Activated CD4-positive, alpha-beta T cell treated with anti-CD3 and anti-CD28 coated beads, Interleukin-2, amount 10 ng/mL, durations not matched to agents 7 days and 5 days (primary cell): ENCODE measurements at places on chromosomes 11 and 22. TPM values are rescaled to one million over a fixed set of nuclear protein-coding genes. Genes with fewer than 3 reads are reported as not detected.

DNA sequence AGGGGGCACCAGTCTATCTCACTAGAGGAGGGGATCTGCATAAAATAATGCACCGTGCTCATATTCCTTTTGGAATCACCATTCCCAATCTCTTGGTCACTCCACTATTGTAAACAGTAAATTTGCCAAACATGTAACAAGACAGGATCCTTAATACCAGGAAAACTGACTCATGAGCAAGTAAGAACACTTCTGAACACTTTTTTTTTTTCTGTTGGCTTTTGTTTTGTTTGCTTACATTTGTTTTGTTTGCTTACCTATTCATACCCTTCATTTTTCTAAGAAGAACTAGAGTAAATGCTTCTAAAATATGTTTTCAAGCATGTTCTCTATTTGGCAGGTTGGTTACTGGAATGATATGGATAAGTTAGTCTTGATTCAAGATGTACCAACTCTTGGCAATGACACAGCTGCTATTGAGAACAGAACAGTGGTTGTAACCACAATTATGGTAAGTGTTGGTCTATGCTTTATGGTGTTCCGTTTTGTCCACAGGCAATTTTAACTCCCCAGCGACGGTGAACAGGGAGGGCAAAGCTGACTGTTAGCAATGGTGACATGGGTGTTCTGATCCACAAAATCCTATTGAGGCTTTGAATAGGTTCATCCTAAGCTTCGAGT lies 111.8 kb downstream of the MSANTD4 start:
- no peaks in the 10 kb centered on the region for H3K36me3 ChIP-seq
- no peak for DNase-seq
- H3K27ac ChIP-seq: no peak overlapping the region
- H3K4me1 ChIP-seq: no peaks in the 10 kb centered on the region
- H3K4me3 ChIP-seq: no peak overlapping the region
- no peaks in the 10 kb centered on the region for H3K27me3 ChIP-seq

- DNase-seq: no peak
- no peak overlapping the region for H3K27ac ChIP-seq
- H3K4me1 ChIP-seq: peaks cover 7% of the 10 kb centered on the region
- peaks cover 7% of the 10 kb centered on the region for H3K36me3 ChIP-seq
- no peaks in the 10 kb centered on the region for H3K27me3 ChIP-seq
Measured at GRCh38 chr11:73463359-73463758, 87.2 kb downstream of the RELT start.

DNA sequence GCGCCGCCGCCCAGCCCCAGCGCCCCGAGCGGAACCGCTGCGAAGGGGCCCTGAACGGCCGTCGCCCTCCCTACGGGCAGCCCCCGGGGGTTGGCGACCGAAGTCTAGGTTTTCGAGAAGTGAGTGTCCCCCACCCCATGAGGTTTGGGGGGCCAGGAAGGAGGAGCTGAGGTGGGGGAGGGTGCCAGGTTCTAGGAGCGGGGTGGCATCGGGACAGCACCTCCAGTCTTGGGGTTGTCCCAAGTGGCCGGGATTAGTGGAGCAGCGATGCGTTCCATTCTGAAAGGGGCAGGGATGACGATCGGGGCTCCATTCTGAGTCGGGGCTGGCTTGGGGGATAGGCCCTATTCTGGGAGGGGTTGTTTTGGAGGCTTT lies 408 bp downstream of the PPP2R5B start:
- H3K4me3 ChIP-seq: peak overlapping the region; percentile 86
- DNase-seq: no peak
- H3K36me3 ChIP-seq: no peaks in the 10 kb centered on the region
- H3K27me3 ChIP-seq: no peaks in the 10 kb centered on the region

DNA sequence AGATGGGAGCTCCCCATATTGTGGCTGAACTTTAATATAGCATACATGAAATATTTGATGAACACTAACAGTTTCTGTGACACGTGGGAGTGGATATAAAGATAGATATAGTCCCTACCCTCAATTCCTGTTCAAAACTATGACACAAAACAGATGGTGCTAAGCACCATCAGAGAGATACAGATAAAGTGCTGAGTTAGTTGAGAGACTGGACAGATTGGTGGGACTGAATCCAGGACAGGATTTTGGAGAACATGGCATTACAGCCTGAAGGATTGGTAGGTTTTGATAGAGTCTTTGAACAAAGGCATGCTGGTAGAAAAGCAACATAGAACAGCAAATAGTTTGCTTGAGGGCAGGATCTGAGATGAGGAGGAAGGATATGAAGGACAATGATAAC lies 215.1 kb upstream of the SORL1-AS1 start:
- H3K27ac ChIP-seq: no peak overlapping the region
- no peak overlapping the region for H3K4me3 ChIP-seq
- no peaks in the 10 kb centered on the region for H3K4me1 ChIP-seq

- H3K4me3 ChIP-seq: no peak overlapping the region
- no peaks in the 10 kb centered on the region for H3K36me3 ChIP-seq
- peaks cover 27% of the 10 kb centered on the region for H3K4me1 ChIP-seq
- H3K27me3 ChIP-seq: peaks cover 24% of the 10 kb centered on the region
Measured at GRCh38 chr22:21041937-21042336, 3.8 kb upstream of the LRRC74B start.

GRCh38 chr11:102313238-102313940 lies 3.9 kb upstream of the BIRC3 start:
- H3K4me3 ChIP-seq: peak overlapping the region; percentile 14
- H3K36me3 ChIP-seq: peaks cover 11% of the 10 kb centered on the region
- peaks cover 50% of the 10 kb centered on the region for H3K4me1 ChIP-seq
- H3K27ac ChIP-seq: peak overlapping the region; percentile 85

GRCh38 chr11:11396301-11397035 lies 43.4 kb upstream of the CSNK2A3 start:
- H3K27ac ChIP-seq: no peak overlapping the region
- H3K27me3 ChIP-seq: no peaks in the 10 kb centered on the region
- H3K4me3 ChIP-seq: no peak overlapping the region
- no peaks in the 10 kb centered on the region for H3K36me3 ChIP-seq
- no peaks in the 10 kb centered on the region for H3K4me1 ChIP-seq

DNA sequence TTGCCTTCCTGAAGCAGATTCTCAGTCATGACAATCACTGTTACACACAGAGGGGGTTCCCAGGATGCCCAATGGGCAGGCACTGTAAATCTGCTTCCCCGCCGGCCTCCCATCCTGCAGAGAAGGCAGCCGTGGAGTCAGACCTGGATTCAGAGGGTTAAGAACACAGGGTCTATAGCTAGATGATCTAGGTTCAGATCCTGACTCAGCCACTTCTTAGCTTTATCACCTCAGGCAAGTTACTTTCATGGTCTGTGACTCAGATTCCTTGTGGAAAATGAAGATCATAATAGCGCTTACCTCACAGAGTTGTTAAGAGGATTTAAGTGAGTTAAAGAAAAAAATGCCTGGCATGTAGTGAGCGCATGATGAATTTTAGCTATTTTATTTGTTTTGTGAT lies 95.9 kb downstream of the TIMP3 start:
- H3K27ac ChIP-seq: no peak overlapping the region
- no peak for DNase-seq
- H3K4me3 ChIP-seq: no peak overlapping the region

DNA sequence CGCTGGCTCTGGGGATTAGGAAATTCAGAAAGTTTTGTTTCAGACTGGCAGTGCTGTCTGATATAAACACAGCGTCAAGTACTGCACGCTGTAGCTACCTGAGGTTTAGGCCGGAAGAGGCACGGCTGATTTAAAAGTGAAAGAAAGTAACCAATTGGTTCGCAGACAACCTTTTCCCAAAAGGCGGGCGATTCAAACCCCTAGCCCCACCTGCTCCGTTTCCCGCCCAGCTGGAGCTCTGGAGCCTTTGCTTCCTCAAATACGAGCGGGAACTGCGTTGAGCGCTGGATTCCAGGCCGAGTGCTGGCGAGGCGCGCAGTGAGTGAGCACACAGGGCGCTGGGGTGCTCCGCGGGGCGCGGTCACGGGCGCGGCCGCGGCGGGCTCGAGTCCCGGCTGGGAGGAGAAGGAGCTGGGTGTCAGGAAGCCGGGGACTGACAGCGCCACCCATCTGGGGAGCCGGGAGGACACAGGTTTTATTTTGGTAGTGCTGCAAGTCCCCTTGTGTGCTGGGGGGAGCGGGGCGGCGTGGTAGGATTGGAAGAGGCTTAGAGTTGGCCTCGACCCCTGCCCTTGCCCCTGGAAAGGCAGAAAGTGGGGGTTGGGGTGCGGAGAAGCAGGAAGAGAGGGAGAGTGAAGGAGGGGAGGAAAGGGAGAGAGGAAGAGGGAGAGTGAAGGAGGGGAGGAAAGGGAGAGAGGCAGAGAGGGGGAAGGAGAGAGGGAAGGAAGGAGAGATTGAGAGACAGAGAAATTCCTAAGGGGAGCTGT lies 2.1 kb downstream of the FAM111A start:
- peaks cover 70% of the 10 kb centered on the region for H3K4me1 ChIP-seq
- no peaks in the 10 kb centered on the region for H3K27me3 ChIP-seq
- H3K4me3 ChIP-seq: peak overlapping the region; percentile 89
- H3K36me3 ChIP-seq: peaks cover 62% of the 10 kb centered on the region

GRCh38 chr11:95092549-95093324 lies 3.1 kb downstream of the ENDOD1 start:
- no peak overlapping the region for H3K27ac ChIP-seq
- H3K27me3 ChIP-seq: no peaks in the 10 kb centered on the region
- H3K4me1 ChIP-seq: peaks cover 76% of the 10 kb centered on the region
- H3K36me3 ChIP-seq: peaks cover 19% of the 10 kb centered on the region
- H3K4me3 ChIP-seq: no peak overlapping the region

- DNase-seq: no peak
- no peak overlapping the region for H3K4me3 ChIP-seq
- H3K36me3 ChIP-seq: no peaks in the 10 kb centered on the region
- H3K4me1 ChIP-seq: no peaks in the 10 kb centered on the region
Measured at GRCh38 chr22:39292561-39293074, 26.8 kb downstream of the RPL3 start.

GRCh38 chr11:48093795-48094642 lies 113.7 kb downstream of the PTPRJ start:
- peaks cover 22% of the 10 kb centered on the region for H3K36me3 ChIP-seq
- H3K27me3 ChIP-seq: no peaks in the 10 kb centered on the region
- no peak for DNase-seq
- peaks cover 64% of the 10 kb centered on the region for H3K4me1 ChIP-seq
- no peak overlapping the region for H3K27ac ChIP-seq
- no peak overlapping the region for H3K4me3 ChIP-seq

- no peak for DNase-seq
- H3K4me1 ChIP-seq: peaks cover 8% of the 10 kb centered on the region
- no peak overlapping the region for H3K27ac ChIP-seq
- H3K36me3 ChIP-seq: peaks cover 31% of the 10 kb centered on the region
Measured at GRCh38 chr11:72234920-72235319, 9.1 kb downstream of the PHOX2A start.

DNA sequence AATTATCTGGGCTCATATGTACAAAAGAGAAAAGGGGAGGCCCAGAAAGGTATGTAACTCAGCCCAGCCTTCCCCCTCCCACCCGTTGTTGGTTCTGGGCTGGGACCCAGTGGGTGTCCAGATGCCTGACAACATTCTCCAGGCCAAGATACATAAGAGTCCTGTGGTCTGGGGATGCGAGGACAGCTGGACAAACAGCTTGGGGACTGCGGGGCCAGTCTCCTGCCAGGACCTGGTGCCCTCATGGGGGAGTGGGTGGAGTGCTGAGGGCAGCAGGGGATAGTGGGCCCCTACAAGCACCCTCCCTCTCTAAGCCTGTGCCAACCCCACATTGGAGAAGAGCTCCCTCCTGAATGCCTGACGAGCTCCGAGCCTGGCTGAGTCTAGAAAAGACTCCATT lies 3.5 kb upstream of the SLC22A6 start:
- no peaks in the 10 kb centered on the region for H3K4me1 ChIP-seq
- no peak for DNase-seq
- H3K4me3 ChIP-seq: no peak overlapping the region
- no peaks in the 10 kb centered on the region for H3K36me3 ChIP-seq

DNA sequence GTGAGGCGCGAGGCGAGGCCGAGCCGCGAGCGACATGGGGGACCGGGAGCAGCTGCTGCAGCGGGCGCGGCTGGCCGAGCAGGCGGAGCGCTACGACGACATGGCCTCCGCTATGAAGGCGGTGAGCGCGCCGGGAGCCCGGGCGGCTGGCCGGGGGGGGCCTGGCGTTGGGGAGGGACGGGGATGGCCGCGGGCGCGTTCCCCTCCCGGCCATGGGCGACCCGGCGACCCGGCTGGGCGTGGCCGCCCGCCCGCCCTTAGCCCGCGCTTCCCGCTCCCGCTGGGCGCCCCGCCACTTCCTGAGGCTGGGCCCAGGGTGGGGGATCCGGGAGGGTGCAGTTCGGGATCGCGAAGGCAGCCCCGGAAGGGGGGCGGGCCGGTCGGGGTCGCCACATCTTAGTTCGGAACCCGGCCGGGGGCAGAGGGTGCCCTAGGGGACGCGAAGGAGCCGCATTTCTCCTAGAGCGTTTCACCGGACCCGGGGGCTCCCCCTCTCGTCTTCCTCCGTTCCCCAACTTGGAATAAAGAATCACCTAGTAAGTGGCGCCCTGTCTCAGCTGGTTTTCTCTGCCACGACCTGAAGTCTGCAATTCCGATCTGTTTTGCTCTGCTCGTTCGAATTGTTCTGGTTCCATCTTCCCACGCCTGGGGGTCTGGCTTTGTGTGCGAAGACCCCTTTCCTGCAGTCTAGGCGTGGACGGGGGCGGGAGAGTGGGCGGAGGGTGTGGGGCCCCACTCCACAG lies 536 bp downstream of the YWHAH start:
- peak; percentile 33 for DNase-seq
- H3K27ac ChIP-seq: peak overlapping the region; percentile 66
- no peaks in the 10 kb centered on the region for H3K27me3 ChIP-seq
- peak overlapping the region; percentile 45 for H3K4me3 ChIP-seq
- H3K36me3 ChIP-seq: peaks cover 24% of the 10 kb centered on the region

DNA sequence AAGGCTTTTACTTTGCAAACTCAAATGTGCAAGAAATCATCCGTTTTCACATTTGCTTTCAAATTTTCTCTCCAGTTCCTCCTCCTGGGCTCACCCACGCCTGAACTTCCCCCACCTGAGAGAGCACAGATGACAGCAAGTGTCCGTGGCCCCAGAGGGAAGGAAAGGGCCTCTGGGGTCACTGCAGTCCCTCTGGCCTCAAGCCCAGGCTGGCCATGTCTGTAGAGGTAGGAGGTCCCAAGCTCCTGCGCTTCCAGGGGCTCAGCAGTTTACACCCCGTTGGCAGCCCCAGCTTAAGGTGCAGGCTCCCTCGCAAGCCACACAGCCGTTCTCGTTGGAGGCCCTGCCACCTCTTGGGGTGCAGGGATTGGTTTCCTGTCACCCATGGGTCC lies 40.5 kb upstream of the PRDM11 start:
- H3K4me3 ChIP-seq: no peak overlapping the region
- H3K4me1 ChIP-seq: peaks cover 16% of the 10 kb centered on the region
- H3K27me3 ChIP-seq: peaks cover 2% of the 10 kb centered on the region
- H3K27ac ChIP-seq: no peak overlapping the region
- DNase-seq: no peak

- peak overlapping the region; percentile 22 for H3K27ac ChIP-seq
- H3K4me3 ChIP-seq: no peak overlapping the region
- no peaks in the 10 kb centered on the region for H3K27me3 ChIP-seq
- H3K36me3 ChIP-seq: peaks cover 6% of the 10 kb centered on the region
- peaks cover 60% of the 10 kb centered on the region for H3K4me1 ChIP-seq
- no peak for DNase-seq
Measured at GRCh38 chr11:47915783-47916182, 64.6 kb upstream of the PTPRJ start.

GRCh38 chr11:61201476-61201875 lies 1.8 kb upstream of the PGA3 start:
- no peaks in the 10 kb centered on the region for H3K4me1 ChIP-seq
- H3K36me3 ChIP-seq: no peaks in the 10 kb centered on the region
- no peak for DNase-seq

LARGE1 gene
- total RNA-seq: 0.21 TPM

P4HA3 gene
- total RNA-seq: not detected

NARS2 gene
- 13.2 TPM for total RNA-seq

SLCO2B1 gene
- total RNA-seq: 0.37 TPM

SMIM35 gene
- 0.27 TPM for total RNA-seq

LMO1 gene
- not detected for total RNA-seq

MRGPRF gene
- total RNA-seq: not detected

CHRM1 gene
- total RNA-seq: not detected

DNAJB7 gene
- total RNA-seq: not detected

BTBD18 gene
- not detected for total RNA-seq
